ENCODE measurements at places on chromosomes 6 and 20. TPM values are rescaled to one million over a fixed set of nuclear protein-coding genes. Genes with fewer than 3 reads are reported as not detected.

WRNIP1 gene
- total RNA-seq, result 34.8 TPM

TP53RK gene
- total RNA-seq, result 6.8 TPM

ADAM33 gene
- total RNA-seq, result 18.5 TPM

HTR1E gene
- not detected for total RNA-seq

BMP6 gene
- 2.1 TPM for total RNA-seq

Data from left cardiac atrium (tissue), 4 donors.